Fibroblast of gingiva (primary cell): ENCODE measurements at places on chromosomes 5 and 9.

DNA sequence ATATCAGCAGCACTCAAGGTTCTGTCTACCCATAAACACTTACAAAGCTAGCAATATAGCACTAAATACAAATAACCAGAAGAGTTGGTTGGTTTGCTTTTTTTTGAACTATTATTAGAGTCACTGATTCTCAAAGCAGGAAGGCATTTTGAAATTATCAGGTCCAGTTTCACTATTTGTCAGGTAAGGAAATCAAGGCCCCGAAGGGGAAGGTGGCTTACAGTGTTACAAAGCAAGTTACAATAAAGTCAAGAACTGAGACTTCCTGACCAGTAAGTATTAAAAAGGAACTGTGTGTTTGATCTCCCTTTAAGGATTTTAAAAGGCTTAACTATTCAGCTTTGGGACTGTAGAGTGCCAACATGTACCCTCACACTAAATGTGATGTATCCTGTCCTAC lies 10.8 kb downstream of the C5orf15 start:
- no peak for DNase-seq

- no peak for DNase-seq
Observed at GRCh38 chr9:100019541-100019940, 79.3 kb downstream of the ERP44 start.

- DNase-seq = peak; percentile 53
Observed at GRCh38 chr5:125042261-125042890, 295.9 kb upstream of the ZNF608 start.

- no peak for DNase-seq
Observed at GRCh38 chr5:132000677-132001453, 10.6 kb downstream of the ACSL6 start.

DNA sequence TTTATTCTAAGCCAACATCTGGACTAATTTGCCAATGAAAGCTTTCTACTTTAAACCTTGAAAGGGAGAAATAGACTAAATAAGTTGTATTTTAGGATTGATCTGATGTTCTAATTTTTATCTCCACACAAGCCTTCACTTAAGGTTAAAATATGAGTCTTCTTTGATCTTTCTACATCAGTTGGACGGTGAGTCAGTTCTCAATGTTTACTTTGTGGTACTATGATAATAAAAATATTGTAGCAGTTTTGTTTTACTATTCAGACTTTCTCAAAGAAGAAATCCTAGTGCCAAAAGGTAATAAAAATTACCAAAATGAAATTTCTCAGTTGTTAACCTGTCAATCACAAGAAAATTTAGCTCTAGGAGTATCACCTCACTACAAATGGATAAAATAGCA lies 203.5 kb upstream of the RGMB start:
- DNase-seq = no peak

DNA sequence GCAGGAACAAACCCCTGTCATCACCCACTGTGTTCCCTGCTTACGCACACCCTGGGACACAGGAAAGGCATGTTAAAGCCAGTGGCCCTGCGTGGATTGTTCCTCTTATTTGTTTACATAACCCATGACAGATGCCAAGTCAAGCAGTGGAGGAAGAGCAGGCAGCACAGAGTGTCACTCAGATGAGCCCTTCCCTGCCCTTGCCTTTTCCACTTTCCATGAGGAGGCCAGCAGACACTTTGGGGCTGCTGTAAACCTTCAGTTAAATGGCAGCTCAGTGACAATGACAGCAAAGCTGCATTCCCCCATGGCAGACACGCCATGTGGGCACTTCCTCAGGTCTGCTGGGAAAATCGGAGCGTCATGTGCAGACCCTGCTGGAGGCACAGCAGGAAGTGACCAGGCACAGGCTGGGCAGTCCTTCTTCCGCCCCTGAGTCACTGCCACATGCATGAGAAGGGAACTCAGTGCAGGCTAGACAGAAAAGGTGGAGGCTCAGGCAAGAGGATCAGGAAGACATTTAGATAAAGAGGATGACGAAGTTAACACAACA lies 216.8 kb upstream of the PIK3R1 start:
- peak; percentile 85 for DNase-seq

DNA sequence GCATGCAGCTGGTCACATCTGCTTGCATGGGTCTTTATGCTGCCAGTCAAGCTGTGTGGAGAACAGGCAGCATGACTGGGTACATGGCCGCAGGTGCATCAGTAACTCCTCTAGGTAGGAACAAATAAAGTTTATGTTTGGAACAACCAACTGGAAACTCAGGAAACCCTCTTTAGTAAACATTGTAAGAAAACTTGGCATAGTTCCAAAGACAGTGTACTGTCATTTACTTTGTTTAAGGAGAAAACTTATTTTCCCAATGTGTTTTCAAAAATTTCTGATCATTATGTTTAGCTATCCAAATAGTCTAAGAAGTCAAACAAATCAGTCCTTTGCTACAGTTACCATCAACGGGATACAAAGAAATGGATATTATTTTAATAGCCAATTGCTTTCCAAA lies 386.0 kb downstream of the CHSY3 start:
- DNase-seq = no peak

DNA sequence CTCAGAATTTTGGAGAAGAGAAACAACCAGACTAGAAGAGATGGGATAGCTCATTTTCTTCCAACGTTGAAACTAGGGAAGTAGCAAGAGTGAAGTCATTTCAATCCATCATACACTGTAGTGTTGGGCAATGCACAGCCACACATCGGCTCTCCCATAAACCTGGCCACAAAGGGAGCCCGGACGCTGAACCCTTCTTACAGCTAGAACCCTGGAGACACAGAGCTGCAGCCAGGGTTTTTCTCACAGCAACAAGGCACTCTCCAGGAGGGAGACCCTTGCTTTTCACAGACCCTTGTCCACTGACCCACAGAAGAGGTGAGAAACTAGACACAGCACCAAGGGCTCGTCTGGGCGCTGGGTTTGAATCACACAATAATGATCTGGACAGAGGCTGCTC lies 101.4 kb upstream of the FSTL4 start:
- DNase-seq = no peak

DNA sequence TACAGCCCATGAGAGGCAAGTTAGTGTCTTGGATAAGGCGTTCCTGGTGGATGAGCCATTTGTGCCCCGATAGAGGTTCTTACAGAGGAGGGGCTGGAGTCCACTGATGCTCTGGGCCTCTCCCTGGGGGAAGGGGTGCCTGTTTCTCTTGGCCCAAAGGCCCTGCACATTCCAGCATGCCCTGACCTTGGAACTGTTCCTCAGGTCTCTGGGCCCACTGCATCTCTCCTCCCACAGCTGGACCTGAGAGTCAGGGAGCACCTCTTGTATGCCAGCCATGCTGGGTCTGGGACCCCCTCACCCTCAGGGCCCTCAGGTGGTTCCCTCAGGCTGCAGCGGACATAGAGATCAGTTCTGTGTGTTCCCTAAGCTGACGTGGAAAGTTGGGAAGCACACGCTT lies 26.4 kb downstream of the DAPK1 start:
- no peak for DNase-seq

DNA sequence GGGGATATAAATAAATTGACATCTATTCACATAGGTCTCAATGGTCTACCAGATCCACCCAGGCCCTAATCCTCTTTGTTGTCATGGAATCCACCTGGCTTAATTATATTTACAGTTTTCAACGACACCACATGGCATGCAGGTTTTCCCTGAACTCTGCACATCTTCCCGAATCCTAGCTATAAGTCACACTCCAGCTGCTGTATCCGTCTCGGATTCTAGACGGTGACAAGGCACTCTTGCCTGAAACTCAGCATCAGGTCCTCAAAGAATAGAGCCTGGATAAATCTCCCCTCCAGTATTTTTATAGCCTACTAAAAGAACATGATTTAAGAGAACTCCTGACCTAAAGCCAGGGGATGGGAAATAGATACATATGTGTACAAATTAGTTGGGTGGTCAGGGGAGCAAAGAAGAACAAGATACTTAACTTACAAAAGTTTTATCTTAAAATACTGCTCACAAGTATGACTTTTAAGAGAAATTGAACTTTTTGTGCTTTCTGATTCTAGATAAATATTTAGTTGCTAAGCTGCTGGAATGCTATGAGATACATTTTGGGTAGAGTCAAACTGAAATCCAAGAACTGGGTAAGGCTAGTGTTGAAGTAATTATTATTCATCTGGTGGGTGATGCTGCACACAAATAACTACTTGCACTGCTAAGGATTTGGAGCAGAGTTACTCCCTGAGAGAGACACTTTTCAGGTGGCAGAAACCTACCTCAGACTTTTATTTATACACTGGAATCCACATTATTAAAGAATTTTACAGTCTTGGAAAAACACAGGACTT lies 187.3 kb downstream of the EFNA5 start:
- DNase-seq = peak; percentile 42

DNA sequence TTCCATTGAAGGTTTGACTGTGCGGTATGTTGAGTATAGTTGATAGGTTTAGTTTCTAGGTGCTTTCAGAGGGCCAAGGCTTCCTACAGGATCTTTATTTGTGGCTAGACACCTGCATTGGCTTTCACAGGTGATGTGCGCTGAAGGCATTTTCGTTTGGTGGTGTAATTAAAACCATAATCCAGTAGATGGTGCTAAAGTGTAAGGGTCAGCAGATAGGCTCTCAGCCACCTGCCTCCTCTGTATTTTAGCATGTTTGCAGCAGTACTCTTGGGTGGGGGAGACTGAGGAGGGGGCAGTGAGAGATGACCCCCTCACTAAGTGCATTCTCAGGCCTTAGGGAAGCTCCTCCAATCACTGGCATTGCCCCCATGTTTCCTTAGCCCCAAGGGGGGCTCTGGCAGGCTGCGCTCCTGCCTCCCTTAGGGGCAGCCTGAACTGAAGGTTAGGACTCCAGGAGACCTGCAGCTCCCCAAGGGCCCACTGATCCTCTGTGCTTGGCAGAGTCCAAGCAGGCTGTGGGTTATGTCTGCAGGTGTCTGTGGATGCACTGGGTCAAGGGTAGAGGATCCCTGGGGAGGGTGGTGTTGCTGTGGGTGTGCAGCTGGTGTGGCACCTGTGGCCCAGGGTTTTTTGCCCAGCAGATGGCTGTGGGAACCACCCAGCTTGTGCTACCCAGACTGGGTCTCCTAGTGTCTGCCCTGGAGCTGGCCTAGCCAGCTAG lies 23.4 kb downstream of the CDK20 start:
- DNase-seq = no peak

DNA sequence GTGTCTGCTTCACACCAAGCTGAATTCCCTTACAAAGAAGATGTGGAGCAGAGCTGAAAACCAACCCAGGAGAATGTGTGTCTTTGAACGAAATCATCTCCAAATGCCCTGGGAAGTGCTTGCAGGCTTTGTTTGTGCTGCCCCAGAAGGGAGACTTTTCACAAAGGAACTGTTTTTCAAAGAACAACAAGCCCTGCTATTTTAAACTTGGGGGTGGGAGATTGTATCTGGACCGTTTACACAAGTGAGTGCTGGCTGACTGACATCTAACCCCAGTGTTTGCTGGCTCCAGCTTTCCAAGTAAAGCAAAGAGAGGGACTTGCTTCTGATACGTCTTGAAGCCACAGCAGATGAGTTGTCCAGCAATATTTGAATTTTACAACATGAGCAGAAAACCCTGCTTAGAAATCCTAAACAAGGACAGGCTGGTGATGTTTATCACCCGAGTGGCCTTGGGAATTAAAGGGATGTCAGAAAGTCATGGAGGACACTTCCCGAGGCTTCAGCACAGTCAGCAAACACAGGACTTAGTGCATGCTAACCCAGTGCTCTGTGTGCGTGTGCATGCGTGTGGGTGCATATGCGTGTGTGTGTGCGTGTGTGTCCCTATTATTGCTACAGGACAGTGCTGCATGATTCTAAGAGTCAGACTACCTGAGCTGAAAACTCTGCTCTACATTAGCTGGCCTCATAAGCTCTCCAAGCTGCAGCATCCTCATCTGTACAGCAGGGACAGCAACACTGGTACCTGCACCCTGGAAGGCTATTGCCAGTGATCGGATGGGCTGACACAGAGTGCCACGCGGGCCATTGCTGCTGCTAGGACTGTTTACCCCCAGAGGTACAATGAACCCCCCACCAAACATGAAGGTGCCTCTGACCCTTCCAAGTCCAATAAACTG lies 1.4 kb downstream of the ADAMTS12 start:
- DNase-seq = peak; percentile 7

DNA sequence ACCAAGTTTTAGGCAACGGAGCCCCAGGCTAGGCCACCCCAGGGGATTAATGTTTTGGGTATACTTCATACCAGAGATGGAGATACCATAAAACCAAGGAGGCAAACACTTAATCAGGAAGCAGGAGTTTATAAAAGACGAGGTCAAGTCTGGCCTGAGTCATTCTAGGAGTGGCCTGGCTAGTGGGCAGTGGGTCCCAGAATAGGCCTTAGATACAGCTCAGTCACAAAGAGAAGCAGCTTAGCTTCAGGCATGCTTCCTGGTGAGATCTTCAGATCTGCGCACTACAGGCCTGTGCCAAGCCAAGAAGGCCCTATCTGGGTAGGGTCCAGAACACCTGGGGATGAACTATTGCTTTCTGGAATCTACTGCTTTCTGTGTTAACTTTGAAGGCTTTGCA lies 20.6 kb upstream of the NR5A1 start:
- no peak for DNase-seq

- peak; percentile 70 for DNase-seq
Observed at GRCh38 chr9:129597355-129598088, 23.4 kb downstream of the C9orf50 start.

- DNase-seq = peak; percentile 88
Observed at GRCh38 chr9:136051837-136052471, 43.1 kb downstream of the NACC2 start.

DNA sequence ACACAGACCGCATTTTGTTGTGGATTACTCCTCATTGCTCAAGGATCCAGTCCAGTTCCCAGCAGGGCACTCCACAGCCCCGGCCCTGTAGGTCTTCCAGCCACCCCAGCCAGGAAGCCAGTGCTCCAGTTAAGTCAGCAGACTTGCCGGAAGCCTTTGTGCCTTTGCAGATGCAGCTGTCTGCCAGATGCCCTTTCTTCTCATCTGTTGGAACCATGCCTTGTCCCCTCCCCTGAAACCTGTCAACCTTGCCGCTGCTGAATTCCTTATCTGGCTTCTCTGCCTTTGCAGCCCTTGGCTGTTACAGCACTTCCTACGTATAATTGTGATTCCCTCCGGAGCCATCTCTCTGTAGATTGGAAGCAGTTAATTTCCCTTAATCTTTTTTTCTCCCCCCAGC lies 28.4 kb downstream of the PSAT1 start:
- DNase-seq = peak; percentile 44

DNA sequence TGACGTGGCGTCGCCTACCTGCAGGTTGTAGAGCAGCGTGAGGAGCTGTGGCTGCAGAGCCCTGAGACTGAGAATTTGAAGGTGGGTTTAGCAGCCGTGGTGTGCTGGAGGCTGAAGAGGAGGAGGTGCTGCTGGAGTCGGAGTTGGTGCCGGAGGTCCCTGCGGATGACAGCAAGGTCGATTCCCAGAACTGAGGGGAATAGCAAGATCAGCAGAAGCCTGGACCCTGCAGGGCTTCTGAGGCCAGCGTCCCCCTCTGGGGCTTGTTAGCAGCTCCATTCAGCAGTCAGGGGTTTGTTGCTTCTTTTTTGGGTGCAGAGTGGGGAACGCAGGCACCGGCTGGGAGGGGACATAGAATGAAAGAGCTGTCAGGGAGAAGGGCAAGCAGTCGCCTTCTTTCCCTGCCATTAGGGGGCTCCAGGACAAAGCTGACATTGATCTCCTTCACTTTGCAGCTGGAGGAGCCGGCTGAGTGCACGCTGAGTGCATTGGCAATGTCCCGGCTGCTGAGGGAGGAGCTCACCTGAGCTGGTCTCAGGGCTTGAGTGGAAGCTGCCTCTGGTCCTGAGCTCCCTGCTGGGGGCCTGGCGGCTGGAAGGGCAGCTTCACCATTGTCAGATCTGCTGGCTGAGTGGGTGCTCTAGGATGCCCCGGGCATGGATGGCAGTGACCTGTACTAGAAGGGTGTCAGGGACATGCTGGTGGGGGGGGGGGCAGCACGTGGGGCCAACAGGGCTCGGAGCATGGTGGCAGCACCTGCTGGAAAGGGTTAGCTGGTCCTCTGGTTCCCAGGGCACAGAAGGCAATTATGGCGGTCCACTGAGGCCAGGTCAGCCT lies 20.8 kb downstream of the OBP2B start:
- no peak for DNase-seq
